ENCODE measurements at places on chromosomes 7 and 10.

GRCh38 chr7:32215697-32216096, 145.5 kb upstream of the PDE1C start:
- no peak for DNase-seq

- no peak for DNase-seq
These were observed 825 bp downstream of the ZNF862 start for GRCh38 chr7:149838992-149839408.

GRCh38 chr7:68800316-68800715, 798.0 kb upstream of the AUTS2 start:
- no peak for DNase-seq

GRCh38 chr7:55514546-55515265, 57.6 kb downstream of the VOPP1 start:
- no peak for DNase-seq

- peak; percentile 4 for DNase-seq
These were observed 364.3 kb upstream of the PLXDC2 start for GRCh38 chr10:19451937-19452336.

GRCh38 chr7:140048138-140048537, 14.6 kb downstream of the PARP12 start:
- no peak for DNase-seq

DNA sequence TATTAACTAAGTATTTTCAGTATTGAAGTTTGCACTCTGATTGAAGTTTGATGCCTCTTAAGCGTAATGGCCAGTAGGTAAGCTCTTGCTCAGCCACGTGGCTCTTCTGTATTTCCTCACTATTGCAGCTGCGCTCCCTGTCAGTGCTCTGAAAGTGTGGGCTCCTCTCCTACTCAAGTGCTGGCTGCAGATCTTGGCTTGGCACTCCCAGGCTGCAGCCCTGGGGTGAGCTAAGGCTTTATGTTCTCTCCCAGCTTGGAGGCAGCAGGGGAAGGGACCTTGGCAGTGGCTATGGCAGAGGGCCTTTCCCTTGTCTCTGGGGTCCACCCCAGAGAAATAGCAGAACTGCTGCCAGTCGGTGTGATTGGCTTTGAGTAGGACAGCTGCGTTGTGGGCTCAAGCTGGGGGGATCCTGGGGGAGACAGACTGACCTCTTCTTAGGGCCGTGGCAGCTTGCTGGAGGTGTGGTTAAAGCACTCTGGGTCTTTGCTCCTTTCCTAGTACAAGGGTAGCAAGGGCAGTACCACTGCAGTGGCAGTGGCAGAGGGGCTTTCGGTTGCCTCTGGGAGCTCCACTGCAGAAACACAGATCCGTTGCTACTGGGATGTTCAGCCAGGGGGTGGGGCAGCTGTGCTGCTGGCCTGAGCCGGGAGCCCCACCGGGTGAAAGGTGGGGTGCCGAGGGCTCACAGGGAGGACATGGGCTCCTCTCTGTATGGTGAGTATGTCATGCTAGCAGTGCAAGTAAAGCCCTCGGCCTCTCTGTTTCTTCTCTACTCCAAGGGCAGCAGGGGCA, 100.5 kb downstream of the GLCCI1 start:
- no peak for DNase-seq

GRCh38 chr10:114821915-114822443, 399 bp downstream of the FHIP2A start:
- peak; percentile 70 for DNase-seq

GRCh38 chr10:71094712-71095390, 117.5 kb upstream of the UNC5B start:
- DNase-seq = no peak

GRCh38 chr10:21593986-21594385, 60.0 kb downstream of the MLLT10 start:
- DNase-seq = no peak

DNA sequence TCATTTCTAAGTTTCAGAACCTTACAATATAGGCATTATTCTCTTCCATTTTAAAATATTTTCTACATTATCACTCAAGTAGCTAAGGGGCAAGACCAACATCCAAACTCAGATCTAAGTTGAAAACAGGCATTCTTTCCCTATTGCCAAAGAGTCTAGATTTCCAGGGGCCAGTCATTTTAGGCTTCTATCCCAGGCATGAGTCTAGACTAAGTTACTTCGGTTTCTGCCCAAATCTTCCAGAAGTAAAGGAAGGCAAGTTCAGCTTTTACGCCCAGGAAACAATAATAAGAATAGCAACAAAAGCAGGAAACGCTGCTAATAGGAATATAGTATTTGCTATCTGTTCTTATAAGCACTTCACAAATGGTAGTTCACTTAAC, 189.9 kb downstream of the DGKI start:
- DNase-seq = no peak

DNA sequence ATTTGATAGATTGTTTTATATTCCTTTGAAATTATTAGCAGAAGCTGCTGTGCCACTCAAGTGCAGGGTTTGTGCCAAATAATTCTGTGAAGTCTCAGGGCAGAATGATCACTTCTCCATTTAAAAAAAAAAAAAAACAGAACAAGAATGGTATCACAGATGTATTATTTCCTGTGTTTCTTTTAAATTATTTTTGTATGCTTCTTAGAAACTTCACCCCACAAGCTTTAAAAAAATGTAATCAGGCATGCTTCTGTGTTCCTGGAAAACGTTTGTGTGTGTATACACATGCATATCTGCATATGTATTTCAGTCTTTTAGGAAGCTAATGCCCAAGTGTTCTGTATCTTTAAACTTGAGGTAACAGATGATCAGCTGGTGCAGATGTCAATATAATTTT, 6.3 kb upstream of the CD36 start:
- no peak for DNase-seq

- peak; percentile 66 for DNase-seq
These were observed 49.6 kb upstream of the CAV2 start for GRCh38 chr7:116449950-116450349.

DNA sequence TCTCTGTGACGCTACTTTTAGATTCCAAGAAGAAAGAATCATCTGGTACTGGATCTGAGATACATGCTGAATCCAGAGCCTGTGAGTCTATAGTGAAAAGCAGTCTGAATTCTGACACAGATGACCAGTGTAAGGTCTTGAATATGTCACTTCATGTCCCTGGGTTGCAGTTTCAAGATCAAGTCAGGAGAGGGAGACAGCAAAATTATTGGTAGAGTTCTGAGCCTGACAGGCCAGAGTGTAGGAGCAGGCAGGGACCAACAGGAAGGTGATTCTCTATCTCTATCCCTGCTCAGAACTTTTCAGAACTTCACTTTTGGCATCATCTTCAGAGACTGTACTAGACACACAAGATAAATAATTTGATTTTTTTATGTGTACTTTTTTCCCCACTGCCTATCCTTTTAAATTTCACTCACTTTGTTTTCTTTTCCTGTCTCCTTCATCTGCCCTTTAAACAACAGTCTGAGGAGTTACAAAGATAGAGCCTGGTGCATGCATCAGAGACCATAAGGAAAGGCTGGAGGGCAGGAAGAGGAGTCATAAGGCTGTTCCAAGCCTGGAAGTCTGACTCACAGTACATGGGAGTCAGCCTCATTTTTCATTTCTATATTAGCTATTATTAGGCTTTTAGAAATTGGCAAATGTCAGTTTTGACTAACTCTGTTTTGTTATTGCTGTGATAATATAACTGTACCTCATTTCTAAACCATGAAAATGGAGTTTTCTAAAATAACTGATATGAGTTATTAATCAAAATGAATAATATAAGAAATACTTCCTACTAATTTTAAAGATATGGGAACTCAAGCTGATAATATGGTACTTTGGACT, 120.2 kb upstream of the TMEM229A start:
- peak; percentile 8 for DNase-seq

GRCh38 chr10:103125323-103126267, 67.5 kb downstream of the NT5C2 start:
- DNase-seq = no peak

DNA sequence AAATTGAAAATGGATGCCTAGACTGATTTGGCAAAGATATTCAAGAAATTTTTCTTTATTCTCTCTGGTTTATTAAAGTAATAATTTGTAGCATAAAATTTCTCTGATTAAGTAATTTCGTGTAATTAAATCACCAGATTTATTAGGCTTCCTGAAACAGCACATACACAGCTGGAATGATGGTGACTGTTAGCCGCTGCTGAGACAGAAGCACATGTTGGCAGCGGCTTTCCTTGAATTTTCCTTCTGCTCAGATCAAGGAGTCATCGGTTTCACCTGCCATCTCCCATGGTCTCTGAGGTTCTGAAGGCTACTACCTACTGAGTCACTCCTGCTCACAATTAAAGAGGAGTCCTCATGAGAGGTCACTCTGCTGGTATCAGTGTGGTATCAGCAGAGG, 101.5 kb downstream of the GFRA1 start:
- DNase-seq = no peak

DNA sequence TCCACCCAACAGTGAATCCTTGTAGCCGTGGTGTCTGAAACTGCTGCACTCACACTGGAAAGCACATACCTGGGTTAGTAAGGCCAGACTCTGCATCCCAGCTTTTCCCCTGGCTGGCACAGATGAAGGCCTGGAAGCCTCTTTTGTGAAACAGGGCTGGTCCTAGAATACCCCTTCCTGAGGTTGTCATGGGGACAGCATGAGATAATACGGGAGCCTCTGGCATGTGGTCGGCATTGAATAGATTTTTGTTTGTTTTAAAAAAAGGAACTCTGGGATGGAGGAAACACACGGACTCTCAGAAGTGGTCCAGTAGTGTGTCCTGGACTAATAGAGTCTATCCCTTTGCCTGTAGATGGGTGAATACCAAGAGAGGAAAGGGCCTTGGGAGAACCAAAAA, 129.7 kb downstream of the TMEM178B start:
- no peak for DNase-seq

GRCh38 chr10:102578782-102579181, 65.5 kb upstream of the TRIM8 start:
- DNase-seq = no peak

- no peak for DNase-seq
These were observed 92.6 kb downstream of the JAZF1 start for GRCh38 chr7:28088032-28088431.

DNA sequence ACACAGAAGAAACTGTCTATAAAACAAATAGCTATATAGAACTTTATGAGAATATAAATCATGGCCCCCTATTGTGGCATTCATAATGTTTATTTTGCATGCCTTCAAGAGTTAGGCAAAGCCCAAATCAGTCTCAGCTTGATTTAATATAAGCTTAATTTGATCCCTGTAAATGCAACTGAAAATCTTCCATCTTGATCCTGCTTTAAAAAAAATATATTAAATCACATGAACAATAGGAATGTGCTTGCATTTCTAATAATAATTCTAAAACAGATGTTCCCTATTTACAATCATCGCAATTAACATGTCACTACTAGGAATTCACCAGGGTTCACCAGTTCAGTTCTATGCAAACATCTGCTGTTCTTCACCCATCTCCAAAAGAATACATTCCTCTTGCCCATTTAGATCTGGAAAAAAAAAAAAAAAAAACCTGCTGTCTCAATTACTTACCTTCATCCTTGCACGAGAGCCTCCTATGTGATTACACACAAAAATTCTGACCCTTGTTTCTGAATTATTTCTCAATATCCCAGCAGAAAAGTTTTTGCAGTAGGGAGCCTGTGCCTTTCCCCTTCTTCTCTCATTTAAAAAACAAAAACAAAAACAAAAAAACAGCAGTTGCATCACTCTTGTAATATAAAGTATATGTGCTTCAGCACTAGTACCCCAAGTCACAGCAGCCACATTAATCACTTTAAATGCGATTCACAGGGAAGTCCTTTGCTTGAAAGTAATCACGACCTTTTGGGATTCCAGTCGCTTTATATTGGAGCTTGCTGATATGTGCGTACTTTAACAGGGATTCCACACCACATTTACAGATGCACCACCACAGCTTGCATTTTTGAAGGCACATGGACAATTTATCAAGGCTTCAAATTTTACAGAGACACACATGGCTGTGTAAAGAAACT, 194.8 kb upstream of the KMT2E start:
- DNase-seq = no peak

DNA sequence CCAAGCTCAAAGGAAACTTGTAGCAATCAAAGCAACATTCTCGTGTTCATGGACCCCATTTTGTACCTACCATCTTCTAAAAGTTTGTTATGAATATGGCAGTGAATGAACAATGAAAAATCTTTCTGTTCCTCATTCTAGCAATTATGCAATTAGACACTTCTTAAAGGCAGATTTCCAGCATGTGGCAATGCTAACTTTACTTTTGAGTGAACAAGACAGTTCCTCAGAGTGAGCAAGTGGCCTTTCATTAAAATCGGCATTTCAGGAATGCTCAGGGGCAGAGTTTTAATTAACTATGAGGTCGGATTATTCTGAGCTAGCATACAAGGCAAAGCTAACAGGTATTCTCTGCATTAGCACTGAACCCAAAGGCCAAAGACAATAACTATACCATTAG, 48.4 kb upstream of the NFE2L3 start:
- DNase-seq = no peak

GRCh38 chr10:129272176-129272575, 194.9 kb upstream of the MGMT start:
- DNase-seq = peak; percentile 66

DNA sequence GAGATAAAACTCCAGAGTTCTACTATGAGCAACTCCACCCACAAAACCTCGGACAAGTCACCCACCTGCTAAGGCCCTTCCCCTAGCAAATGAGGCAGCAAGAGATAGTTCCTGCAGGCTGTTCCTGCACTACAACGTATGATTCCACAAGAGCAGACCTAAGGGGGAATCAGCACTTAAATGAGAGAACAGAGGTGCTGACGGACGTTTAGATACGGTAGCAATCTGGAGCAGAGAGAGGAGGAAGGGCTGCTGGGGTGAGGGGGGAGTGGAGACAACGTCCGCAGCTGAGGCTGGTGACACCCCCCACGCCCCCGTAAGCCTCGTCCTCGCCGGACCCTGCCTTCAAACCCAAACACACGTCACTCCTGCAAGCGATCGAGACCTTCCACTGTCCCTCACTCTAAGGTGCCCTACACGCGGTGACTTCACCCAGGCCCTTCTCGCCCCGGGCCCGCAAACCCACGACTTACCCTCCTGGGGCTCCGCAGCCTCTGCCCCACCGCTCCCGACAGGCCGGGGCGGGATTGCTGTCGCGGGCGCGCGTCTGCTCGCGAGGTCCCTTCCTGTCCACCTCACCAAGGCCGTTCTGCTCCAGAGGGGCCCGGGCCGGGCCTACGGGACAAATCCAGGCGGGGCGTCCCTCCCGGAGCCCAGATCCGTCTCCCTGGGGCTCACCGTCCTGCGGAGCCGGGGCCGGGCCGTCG, 635 bp downstream of the ZNF12 start:
- DNase-seq = peak; percentile 43

GRCh38 chr10:123995082-123995460, 98.3 kb downstream of the CHST15 start:
- peak; percentile 17 for DNase-seq
